Left lung (tissue), 14 donors: ENCODE measurements at places on chromosomes 12 and 14. TPM values are rescaled to one million over a fixed set of nuclear protein-coding genes. Genes with fewer than 3 reads are reported as not detected.

DNA sequence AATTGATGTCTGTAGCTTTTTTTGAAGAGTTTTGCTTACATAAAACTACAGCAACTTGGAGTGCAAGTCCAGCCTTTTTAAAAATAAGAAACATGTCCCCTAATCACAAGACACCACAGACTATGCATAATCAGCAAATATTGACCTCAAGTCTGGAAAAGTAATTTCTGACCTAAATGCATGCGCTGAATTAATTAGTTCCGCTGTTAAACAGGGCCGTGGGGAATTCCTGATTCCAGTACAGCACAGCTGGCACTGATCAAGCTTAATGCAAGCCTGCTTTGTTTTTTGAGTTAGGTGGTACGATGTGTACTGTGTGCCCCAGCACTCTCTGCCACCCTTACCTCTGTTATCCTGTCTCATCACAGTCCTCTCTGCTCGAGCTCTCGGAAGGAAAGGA lies 9.2 kb downstream of the MLH3 start:
- peak; percentile 51 for DNase-seq

DNA sequence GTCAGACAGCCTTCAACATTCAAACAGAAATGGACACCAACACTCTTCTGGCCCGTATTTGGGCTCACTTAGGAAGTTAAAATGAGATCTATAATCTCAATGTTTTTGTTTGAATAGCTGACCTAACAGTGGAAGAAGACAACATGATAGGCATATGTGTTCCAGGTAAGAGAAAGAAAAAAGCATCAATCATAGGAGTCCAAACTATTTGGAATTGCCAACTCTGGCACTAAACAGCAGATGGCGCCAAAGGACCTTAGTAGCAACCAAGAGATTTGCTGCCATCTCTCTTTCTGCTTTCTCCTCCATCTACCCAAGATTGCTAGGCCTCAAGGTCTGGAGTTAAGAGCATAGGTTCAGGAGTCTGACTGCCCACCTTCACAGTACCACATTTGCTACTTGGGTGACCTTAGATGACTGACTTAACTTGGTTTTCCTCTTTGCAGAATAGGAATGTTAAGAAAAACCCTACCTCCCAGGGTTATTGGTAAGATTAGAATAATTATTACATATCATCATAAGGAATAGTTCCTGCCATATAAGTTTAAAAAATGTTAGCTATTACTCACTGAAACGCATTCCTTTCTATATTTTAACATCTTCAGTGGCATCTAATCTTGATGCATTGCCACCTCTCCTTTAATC lies 30.2 kb downstream of the PEX5 start:
- DNase-seq: no peak

GRCh38 chr14:61652526-61653262 lies 42.6 kb upstream of the HIF1A start:
- DNase-seq: no peak

- no peak for DNase-seq
These were observed 31.9 kb downstream of the ETNK1 start for GRCh38 chr12:22656831-22657230.

GRCh38 chr14:77529213-77529612 lies 30.6 kb upstream of the ISM2 start:
- no peak for DNase-seq

- DNase-seq: peak; percentile 34
These were observed 8.3 kb downstream of the DERA start for GRCh38 chr12:15919418-15919817.

GRCh38 chr12:69922999-69923398 lies 98.0 kb downstream of the MYRFL start:
- no peak for DNase-seq

GRCh38 chr14:104694475-104694950 lies 5.1 kb downstream of the INF2 start:
- DNase-seq: no peak

Gene CD4
- polyA plus RNA-seq: 90.2 TPM

Gene SLC8A3
- polyA plus RNA-seq: 24.9 TPM

Gene PSEN1
- polyA plus RNA-seq: 50.2 TPM

Gene KLRG1
- 1.8 TPM for polyA plus RNA-seq

Gene TMEM253
- polyA plus RNA-seq: 1.0 TPM

Gene RERGL
- polyA plus RNA-seq: 0.69 TPM

Gene PRKD1
- polyA plus RNA-seq: 26.9 TPM

Gene HOXC13
- polyA plus RNA-seq: not detected

Gene RAB15
- 28.0 TPM for polyA plus RNA-seq
